ENCODE measurements at places on chromosomes 2 and 18.

DNA sequence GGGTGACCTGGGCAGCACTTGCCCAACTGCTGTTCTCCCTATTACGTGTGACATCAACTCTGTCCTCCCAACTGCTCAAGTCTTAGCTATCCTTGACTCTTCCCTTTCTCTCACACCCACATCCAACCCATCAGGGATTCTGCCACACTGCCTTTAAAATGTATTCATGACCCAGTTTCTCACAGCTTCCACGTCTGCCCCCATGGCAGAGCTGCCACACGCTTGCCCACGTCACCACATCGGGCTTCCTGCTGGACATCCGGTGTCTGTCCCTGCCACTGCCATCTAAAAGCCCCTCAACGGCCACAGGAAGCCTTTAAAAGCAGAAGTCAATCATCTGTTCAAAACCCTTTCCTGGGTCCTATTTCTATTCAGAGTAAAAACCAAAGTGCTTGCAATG lies 233.1 kb upstream of the POU3F3 start:
- no peak for DNase-seq

DNA sequence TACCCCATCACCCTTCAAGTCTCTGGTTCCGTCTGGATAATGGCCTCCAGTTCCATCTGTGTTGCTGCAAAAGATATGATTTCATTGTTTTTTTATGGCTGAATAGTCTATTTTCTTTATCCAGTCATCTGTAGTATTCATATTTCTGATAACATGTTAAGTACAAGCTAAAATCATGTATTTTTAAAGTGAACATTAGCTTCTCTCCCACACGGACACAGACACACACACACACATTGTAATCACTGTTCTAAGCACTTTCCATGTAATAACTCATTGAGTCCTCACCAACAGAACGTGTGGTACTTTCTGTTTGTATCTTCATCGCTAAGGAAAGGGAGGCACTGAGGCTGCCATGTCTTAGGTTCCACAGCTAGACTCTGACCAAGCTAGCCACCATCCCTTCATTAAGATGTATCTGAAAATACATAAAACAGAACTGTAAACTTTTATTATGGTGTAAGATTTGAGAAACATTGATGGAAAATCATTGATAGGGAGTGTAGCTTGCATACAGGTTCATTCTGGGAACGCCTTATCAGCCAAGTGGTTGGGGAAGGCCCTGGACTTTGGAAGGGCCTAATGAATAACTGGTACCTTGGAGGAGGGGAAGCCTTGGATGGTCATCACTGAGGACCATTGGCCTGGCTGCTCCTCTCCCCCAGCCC lies 8.1 kb downstream of the NCK2 start:
- DNase-seq = no peak

GRCh38 chr2:239316562-239317465 lies 84.0 kb downstream of the HDAC4 start:
- DNase-seq = no peak

- no peak for DNase-seq
Measured at GRCh38 chr2:144067506-144067905, 452.4 kb downstream of the ZEB2 start.

- DNase-seq = no peak
Measured at GRCh38 chr2:201794294-201794693, 12.0 kb upstream of the CDK15 start.

GRCh38 chr2:3659447-3660432 lies 1.7 kb downstream of the ALLC start:
- no peak for DNase-seq

DNA sequence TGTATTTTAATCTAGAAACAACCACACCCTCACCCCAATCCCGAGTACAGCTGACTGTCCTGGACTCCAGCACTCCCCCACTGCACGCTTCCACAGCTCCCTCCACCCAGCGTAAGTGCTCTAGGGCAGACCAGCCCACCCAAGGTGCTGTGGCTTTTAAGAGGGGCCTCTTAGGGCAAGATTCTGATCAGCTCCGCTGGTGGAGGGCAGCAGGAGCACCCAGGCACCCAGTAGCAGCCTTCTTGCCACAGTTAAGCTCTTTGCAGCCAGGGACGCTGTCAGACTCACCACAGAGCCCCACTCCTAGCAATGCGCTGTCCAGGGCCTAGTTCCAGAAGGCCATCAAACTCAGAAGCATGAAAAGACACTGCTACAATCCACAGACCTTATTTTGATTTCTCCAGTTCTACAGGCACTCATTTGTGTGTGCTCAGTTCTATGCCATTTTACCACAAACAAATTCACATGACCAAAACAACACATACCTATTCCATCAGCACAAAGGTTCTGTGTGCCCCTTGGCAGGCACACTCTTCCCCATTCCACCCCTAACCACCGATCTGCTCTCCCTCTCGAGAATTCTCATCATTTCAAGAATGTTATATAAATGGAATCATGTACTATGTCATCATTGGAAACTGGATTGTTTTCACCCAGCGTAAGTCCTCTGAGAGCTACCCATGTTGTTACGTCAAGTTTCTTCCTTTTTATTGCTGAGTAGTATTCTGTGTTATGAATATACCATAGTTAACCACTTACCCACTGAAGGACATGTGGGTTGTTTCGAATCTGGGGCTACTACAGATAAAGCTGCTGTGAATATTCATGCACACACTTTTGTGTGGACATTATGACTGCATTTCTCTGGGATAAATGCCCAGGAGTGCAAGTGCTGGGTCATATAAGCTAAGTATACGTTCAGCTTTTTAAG lies 40.4 kb downstream of the PTPN2 start:
- DNase-seq = no peak

DNA sequence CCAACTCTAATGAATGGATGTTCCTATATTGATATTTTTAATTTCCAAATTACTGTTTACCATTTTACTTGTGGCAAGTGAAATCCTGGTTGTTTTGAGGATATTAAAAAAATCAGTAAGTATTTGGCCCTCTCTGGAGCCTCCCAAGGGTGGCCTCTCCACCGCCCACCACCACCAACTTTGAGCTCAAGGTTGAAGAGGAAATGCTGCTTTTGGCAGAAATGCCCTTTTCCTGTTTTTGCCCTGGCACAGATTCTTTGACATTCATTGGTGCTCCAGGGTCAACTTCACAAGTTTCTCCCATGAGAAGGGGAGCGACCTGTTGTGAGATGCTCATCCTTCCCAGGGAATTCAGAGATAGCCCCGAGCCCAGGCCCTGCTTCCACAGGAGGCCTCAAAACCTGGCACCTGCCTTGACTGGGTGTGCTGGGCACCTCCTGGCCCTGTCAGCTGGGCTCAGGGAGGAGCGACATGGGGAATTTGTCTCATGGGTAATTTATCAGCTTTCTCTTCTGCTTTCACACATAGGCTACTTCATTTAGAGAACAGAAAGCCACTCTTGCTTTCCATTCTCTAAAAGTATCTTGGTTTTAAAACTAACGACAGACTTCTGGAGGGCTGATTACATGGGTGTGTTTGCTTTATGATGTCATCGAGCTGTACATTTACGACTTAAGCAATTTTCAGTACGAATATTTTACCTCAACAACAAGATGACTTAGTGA lies 6.9 kb downstream of the CD8A start:
- DNase-seq = no peak

DNA sequence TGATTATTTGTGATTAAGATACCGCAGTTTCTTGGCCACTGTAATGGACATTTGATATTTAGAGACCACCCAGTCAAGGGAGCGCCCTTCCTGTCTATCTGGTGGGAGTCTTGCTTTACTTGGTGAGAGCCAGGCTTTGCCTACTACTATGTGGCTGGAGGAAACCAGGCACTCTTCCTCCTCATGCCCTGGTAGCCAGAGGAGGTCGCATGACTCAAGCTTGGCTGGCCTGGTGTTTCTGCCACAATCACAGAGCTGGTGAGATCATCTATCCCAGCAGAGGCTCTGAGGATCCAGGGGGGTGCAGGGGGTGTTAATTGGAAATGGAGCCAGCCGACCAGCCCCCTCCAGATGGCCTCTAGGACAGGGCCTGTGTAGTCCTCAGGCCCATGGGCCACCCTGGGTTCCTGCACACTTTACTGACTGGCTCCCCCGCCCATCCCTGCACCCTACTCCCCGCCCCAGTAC lies 46.8 kb upstream of the BIN1 start:
- no peak for DNase-seq

- DNase-seq = no peak
Measured at GRCh38 chr2:84963692-84964405, 7.1 kb upstream of the KCMF1 start.

GRCh38 chr2:230908092-230908594 lies 16.9 kb downstream of the GPR55 start:
- no peak for DNase-seq

GRCh38 chr2:273333-273732 lies 8.6 kb downstream of the ACP1 start:
- no peak for DNase-seq

DNA sequence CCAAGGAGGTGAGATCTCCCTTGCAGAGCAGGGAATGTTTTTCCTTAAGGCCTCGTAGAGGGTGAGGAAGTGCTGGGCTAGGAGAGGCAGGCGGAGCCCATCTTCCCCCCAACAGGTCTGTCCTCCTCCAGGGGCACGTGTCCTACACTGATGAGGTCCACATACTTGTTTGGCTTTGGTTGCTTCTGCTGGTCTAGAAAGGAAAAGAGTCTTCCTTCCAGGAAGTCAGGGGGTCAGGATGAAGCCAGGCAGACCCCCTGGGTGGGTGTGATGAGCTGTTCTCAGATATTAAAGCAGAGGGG lies 6.0 kb downstream of the SH3BP4 start:
- no peak for DNase-seq

DNA sequence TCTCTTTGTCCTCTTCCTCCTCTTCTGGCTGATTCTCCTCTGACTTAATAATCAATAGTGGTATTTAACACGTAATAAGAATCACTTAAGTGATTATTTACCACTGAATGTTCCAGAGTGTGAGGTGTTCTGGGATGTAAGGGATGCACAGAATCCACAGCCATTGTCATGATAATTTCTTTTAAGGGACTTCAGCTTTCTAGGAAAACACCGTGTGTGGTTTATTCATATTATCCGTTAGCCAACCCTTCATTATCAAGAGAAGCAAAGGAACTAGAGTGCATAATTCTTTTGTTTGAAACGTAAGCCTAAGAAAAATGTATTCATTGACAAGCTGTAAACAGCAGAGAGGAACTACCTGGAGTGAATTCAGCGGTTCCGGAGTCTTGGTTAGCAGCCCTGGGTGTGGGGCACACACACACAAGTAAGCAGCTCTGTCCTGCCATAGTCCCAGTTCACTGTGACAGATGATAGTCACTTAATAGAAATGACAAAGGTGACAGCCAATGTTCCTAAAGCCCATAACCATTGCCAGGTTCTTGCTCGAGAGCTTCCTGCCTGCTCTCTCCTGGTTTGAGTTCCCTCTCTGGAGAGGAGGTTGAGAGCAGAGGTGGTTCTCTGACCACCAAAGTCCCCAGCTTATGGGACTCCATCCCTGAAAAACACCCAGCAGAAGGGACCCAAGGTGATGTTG lies 101.9 kb downstream of the ACOXL start:
- DNase-seq = no peak

GRCh38 chr2:43877782-43878464 lies 39.2 kb downstream of the ABCG8 start:
- DNase-seq = peak; percentile 30

DNA sequence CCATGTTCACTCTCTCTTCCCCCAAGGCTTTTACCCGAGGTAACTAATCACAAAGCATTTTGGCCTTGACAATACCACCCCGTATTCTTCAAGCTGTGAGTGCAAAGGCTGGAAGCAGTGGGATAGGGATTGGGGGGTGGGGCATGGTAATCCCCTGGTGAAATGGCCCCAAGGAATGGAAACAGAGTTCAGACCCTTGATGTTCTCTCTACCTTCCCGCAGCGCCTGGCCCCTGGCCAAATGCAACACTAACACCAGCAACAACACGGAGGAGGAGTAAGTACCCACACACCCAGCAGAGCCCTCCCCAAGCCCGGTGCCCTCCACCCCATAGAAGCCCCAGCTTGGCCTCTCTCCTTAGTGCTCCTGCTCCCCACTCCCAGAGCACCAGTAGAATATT lies 36.9 kb downstream of the CNGA3 start:
- no peak for DNase-seq

DNA sequence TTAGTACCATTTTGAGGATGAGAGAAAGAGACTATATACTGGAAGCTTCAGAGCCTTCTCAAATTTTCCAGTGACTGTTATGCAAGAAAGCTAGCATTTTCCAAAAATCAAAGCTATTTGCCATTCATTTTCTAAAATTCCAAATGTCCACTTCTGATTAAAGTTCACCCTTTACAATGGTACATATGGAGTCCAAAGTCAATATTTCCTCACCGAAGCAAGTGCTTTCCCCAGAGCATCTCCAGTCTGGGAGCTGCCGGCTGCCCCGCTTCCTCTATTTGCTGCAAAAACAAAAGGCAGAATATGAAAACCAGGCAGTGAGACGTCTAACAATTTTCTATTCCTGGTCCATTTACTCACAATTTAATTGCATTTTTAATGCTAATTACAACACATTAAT lies 302.0 kb upstream of the CCDC68 start:
- no peak for DNase-seq

Measured in activated CD4-positive, alpha-beta T cell treated with anti-CD3 and anti-CD28 coated beads for 1 hour (primary cell).